Immature natural killer cell (primary cell): ENCODE measurements at places on chromosomes 4 and X.

DNA sequence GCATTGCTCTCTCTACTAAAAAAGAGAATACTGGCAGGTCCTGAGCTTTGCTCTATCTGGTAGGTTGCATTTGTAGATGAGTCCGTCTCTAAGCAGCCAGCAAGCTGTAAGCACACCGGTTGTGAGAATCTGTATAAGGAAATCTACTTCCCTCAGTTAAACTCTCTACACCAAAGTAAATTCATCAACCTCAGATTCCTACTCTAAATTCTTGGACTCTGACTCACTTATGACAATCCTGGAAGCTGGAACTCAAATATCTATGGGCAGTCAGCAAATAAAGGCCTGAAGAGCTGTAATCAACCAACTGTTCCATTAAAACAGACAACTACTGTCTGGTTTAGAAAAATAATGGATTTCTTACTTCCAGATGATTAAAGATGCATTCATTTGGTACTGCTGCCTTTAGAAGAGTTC is 37.9 kb downstream of the FAT1 start:
- DNase-seq, result no peak

- no peak for DNase-seq
These were observed 165.9 kb downstream of the IL15 start for GRCh38 chr4:141802333-141802732.

- no peak for DNase-seq
These were observed 3.9 kb upstream of the PDE6B start for GRCh38 chr4:621296-622070.

GRCh38 chr4:68271851-68272357 is 26.4 kb upstream of the TMPRSS11B start:
- peak; percentile 50 for DNase-seq

DNA sequence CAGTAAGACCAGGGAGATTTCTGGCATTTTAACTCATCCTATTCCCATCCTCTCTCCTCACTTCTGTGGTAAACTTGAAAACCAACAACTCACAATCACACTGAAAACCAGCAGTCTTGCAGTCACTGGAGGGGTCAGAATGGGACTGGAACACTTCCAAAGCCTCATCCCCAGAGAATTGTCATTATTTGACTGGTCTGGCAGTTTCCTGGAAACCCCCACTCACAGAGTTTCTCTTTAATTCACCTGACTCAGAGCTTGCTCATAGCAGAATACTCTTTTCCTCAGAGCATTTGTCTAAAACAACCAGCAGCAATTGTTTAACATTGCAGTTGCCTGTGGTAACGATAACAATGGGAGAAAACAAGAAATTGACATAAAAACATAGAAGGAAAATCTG is 7.3 kb upstream of the RAB9B start:
- DNase-seq, result no peak

DNA sequence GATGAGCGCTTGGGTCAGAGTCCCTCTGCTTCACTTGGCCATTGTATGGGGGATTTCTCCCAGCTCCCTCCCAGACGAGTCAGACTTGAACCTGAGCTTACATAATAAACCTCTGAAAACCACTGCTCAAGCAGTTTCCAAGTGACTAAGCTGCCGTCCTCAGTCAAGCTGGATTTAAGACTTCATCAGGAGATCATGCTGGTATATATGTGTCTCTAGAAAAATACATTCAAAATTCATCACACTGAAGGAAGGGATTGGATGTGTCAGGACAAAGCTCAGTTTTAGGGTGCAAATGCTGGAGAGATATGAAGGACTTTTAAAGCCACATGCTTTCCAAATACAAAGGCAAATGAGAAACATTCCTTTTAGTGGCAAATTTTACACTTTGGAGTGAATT is 114.3 kb downstream of the QDPR start:
- DNase-seq, result no peak

DNA sequence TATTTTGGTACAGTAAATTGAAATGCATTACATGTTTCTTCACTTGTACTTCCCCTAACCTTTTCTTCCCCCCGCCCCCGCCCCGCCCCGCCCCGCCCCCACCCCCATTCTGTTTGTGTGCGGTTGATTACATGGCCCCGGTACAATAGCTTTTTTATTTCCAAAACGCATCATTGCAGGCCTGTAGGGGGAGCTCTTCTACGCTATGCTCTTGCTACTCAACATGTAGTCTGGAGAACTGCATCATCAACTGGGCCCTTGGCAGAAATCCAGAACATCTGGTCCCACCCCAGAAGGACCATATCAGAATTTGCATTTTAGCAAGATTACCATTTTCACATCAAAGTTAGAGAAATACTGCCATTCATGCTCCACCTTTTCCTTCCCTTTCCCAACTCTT is 333.3 kb upstream of the DDX53 start:
- DNase-seq, result no peak

DNA sequence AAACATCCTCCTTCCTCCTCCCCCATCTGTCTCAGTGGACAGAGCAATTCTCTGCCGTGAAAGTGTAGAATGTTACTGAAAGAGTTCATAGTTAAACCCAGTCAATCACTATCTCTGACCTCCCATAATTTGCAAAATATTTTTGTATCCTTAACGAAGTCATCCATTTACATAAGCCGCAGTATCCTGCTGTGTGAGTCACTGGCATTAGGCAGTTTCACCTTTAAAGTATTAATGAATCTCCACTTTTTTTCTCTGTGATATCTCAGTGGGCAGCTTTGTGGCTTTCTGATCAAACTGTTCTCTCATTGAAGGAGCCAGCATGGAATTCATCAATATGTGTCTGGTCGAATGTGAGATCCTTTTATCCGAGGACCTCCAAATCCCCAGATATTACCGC is 678.6 kb upstream of the TENM3 start:
- DNase-seq, result no peak

GRCh38 chrX:34873500-34874225 is 68.9 kb upstream of the FAM47B start:
- DNase-seq, result no peak

- DNase-seq, result no peak
These were observed 219.0 kb downstream of the DCTD start for GRCh38 chr4:182698212-182698611.

- DNase-seq, result peak; percentile 27
These were observed 126.5 kb downstream of the QDPR start for GRCh38 chr4:17385403-17385802.

GRCh38 chr4:123505095-123506010 is 108.8 kb downstream of the SPRY1 start:
- DNase-seq, result peak; percentile 31

DNA sequence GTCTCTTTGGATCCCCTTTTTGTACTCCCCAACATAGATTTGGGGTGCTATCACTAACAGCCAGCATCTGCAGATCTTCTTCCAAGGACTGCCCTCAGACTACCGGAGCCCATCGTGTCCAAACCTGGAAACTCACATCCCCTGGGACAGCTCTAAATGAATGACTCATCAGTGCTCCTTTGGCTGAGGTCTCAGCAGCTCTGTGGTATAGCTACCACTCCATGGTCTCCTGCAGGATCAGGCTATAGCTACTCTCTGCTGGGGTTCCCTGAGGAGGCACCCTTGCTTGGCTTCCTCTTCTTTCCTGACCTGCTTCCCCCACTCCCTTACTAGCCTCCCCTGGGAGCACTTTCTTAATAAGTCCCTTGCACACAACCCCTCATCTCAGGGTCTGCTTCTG is 97.5 kb upstream of the PRPS2 start:
- no peak for DNase-seq

DNA sequence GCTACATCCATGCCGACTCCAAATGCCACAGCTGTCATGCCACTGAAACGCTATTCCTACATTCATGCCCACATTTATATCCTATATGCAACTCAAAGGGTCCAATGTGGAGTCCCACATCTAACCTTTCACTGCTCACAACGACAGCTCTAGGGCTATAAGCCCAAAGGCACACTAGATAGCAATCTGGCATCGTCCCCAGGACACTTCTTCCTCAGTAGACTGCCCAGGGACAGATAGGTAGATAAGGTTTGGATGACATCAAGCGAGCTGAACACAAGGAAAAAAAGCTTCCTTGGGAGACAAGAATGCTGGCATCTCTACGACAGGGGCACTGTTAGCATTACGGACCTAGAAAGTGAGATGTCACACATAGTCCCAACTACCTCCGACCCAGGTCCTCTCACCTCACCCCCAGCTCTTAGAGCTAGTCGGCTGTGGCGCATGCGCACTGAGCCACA is 685 bp downstream of the RAB9B start:
- no peak for DNase-seq

GRCh38 chrX:74395556-74395955 is 25.7 kb upstream of the SLC16A2 start:
- no peak for DNase-seq

DNA sequence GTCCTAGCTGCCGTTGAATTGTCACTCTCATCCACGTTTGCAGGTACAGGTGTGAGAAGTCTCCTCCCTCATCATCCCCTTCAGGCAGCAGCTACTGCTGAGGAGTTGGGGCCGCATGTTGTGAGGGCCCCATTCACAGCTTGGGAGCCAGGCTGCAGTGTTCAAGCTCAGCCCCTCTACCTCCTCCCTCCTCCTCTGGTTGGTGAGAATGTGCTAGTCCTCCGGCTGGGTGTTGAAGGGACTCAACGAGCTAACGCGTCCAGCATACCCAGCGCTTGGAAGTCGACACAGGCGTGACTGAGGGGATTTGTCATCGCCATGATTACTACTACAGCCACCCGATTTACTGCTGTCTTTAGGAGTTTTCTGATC is 82.0 kb upstream of the PSAPL1 start:
- DNase-seq, result no peak

- DNase-seq, result no peak
These were observed 44.9 kb downstream of the TIGD4 start for GRCh38 chr4:152734699-152735050.

DNA sequence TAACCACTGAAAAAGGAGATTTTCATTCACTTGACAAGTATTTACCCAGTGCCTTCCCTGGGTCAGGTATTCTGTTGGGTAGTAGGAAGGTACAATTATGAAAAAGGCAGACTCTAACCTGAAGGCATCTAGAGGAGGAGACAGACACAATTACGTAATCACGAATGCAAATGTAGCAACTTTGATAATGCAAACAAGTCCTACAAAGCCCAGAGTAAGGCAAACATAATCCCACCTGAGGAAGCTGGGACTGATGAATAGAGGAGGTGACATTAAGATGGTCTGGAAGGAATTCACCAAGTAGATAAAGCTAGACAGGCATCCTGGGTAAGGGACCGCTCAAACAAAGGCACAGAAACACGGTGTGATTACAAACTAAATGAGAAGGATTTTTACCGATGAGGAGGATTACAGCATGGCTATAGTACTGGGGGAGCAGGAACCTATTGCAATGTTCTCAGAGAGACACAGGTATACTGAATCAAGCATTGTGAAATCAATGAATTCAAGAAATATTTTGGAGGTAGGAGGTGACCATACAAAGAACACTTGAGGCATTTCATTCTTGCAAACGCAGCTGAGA is 37.1 kb downstream of the TMEM150C start:
- DNase-seq, result no peak

- no peak for DNase-seq
These were observed 34.5 kb downstream of the IQCM start for GRCh38 chr4:149781150-149781549.

DNA sequence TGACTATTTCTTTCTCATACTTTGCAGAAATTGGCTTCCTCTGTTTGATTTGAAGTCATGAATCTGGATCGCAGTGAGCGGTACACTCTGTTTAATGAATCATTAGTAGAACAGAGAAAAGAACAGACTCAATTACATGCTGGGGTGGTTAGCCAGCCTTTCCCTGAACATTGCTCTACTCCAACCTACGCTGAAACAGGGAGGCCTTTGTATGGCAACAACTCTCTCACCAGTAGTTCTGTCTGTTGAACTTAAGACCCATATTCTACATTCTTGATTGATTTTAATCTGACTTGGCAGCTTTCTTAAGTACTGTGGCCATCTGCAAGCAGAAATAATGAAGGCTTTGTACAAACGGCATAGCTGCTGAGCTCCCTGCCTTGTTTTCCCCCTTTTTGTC is 19.0 kb upstream of the AP1S2 start:
- DNase-seq, result no peak

- DNase-seq, result no peak
These were observed 137.6 kb upstream of the ESX1 start for GRCh38 chrX:104392350-104392749.

GRCh38 chr4:183272384-183272783 is 47.7 kb downstream of the CLDN22 start:
- DNase-seq, result no peak

GRCh38 chr4:176680668-176681180 is 112.0 kb downstream of the VEGFC start:
- no peak for DNase-seq

- no peak for DNase-seq
These were observed 7.2 kb downstream of the CRMP1 start for GRCh38 chr4:5885733-5886132.

DNA sequence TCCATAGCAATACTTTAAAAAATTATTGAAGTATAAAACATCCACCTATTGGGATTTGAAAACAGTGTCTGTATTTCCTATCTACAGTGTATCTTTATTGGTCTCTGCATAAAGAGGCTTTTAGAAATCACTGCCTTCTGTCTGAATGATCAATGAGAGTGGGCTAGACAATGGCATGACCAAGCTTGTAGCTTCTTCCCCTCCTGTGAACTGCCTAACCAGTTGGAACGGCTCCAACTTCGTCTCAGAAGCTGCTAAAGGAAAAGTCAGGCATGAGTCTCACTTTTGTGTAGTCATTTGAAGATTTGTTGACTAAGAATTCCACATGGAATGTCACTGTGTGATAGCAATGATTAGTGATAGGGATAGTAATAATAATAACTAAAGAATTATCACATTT is 64.2 kb downstream of the INTS12 start:
- DNase-seq, result no peak

- DNase-seq, result no peak
These were observed 40.4 kb downstream of the RELL1 start for GRCh38 chr4:37645736-37646135.

GRCh38 chr4:20252656-20253282 is 1.1 kb downstream of the SLIT2 start:
- no peak for DNase-seq

- no peak for DNase-seq
These were observed 223.4 kb downstream of the FAM47B start for GRCh38 chrX:35166023-35166422.

- DNase-seq, result no peak
These were observed 208.7 kb downstream of the SOWAHB start for GRCh38 chr4:76689145-76689817.

- no peak for DNase-seq
These were observed 13.7 kb downstream of the XG start for GRCh38 chrX:2765549-2765830.

DNA sequence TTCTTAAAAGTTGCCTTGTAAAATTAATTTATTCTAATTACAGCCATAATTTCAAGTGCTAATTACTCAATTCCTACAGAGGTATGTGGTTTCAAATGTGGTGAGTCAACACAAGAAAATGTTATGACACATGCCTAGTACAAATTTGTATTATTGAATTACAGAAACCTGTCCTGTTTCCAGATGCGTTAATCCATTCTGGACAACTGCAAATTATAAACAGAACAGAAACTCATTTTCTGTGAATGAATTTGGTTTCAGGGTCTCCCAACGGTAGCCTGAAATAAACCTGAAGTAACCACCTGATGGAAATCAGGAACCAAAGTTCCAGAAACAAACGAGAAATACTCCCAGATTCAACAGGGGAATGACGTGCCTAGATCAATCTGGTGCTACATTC is 328.6 kb upstream of the F9 start:
- DNase-seq, result no peak
